Coronary artery (tissue), 2 donors: ENCODE measurements at places on chromosomes 5 and 9.

DNA sequence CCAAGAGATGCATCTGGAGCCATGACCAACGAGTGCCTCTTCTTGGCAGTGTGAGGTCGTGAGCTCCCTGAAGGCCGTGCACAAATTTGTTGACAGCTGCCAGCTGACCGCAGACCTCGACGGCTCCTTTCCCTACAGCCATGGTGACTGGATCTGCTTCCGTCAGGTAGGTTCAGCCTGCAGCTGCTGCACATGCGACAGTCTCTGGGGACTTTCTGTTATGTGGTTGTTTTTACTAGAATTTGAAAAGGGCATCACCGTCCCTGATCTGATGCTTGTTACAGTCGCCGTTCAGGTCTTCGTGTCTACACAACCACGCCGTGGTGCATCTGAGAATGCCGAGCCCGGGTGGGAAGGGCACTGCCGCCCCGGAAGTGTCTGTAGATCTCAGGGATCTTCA, 36.5 kb upstream of the LRRC14B start:
- DNase-seq: peak; percentile 45

DNA sequence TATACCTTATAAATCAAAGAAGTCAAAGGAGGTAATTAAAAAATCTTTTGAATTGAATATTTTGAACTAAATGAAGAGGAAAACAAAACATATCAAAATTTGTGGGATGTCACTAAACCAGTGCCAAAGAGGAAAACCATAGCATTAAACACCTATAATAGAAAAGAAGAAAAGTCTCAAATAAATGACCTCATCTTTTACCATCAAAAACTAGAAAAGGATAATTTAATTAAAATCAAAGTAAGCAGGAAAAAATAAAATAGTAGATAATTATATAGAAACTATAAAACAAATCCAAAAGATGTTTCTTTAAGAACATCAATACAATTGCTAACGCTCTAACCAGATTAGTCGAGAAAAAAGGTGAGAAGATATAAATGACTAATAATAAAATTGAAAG, 47.8 kb downstream of the LPAR1 start:
- DNase-seq: no peak

DNA sequence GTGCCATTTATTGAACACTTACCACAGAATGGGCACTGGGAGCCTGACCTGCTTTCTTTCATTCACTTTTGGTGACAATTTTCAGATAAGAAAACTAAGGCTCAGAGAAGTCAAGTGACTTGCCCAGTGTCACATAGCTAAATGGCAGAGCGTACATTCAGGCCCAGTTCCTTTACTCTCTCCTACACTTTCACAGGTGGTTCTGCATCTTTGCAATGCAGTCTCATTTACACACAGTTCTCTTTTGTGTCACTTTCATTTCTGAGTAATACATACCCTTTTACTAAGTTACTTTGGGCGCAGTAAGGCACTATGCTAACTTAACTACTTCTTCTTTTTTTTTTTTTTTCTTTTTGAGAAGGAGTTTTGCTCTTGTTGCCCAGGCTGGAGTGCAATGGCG, 8.3 kb downstream of the NFIL3 start:
- no peak for DNase-seq

- no peak for DNase-seq
Measured at GRCh38 chr5:135254183-135254582, 144.8 kb downstream of the MACROH2A1 start.

- DNase-seq: no peak
Measured at GRCh38 chr5:98969400-98969799, 40.6 kb upstream of the CHD1 start.

DNA sequence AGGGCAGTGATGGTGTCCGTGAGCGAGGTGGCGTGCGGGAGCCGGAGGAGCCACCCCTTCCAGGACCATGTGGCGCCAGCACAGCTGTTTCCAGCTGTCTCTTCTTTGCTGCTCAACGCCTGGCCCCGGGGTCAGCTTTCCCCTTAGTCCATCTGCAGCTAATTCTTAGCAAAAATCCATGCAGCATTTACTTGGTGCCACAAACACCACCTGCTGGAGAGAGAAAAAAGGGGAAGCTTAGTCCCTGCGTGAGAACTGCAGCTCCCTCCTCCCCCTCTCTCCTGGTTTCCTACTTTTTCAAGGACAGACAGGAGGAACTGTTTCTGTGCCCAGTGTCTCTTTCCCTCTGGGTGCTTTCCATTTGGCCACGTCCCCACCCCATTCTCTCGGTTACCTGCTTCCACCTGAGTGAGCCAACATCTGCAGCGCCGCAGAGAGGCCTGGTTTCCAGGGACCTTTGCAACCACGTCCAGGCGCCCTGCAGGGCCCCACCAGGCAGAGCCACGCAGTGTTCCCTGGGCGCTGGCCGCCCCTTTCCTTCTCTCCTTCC, 3.4 kb downstream of the SLC6A19 start:
- DNase-seq: no peak

- peak; percentile 88 for DNase-seq
Measured at GRCh38 chr9:131277910-131278701, 1.8 kb upstream of the FAM78A start.

DNA sequence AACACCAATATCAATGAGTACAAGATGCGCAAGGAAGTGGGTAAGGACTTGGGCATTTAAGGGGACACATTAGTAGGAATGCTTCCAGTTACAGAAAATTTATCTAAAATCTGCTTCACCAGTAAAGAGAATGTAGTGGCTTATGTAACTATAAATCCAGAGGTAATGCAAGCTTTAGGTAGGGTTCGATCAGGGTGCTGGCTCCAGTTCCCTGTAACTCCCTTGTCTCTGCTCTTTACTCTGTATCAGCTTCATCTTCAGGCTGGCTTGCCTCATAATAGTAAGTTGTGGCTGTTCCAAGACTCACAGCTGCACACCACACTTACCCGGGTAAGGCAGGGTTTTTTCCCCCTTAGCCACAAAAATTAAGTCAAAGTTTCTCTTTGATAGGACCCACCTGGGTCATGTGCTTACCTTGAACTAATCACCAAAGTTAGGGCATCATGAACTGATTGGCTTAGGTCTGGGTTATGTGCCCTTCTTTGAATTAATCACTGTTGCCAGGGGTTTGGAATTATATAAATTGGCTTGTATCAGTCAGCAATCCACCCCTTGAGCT, 35.5 kb downstream of the ARHGEF37 start:
- DNase-seq: no peak

GRCh38 chr5:123460296-123460729, 37.1 kb upstream of the CEP120 start:
- DNase-seq: no peak

DNA sequence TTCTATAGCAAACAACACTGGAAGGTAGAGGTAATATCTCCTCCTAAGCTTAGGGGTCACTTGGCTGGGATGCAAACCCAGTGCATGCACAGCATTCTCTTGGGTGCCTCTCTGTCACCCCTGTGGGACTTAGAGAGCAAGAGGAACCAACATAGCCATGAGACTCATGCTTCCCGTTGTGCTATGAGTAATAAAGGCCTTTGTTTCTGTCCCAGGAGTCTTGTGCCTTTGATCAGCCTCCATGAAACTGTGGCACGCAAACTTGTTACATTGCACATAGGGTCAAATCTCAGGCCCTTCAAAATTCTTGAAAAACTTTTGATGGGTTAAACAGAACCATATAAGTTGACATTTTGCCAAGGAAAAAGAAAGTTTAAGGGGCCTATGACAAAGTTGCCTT, 272.8 kb downstream of the TAF11L14 start:
- no peak for DNase-seq

DNA sequence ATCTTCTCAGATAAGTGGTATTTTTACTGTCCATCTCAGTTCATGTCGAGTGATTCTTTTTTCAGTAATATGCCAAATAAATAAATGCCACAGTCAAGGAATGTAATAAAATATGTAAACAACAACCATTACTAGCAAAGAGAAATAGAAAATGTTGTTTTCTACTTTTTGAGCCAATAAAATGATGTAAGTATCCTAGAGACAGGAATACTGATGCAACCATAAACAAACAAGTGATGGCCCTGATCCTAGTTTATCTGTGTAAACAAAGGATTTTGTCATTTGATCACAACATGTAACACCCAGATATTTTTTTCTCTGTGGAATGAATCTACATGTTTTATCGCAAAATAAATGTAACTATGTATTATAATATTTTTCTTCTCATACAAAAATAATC, 1852.8 kb downstream of the EFNA5 start:
- no peak for DNase-seq

- DNase-seq: no peak
Measured at GRCh38 chr5:82031220-82032119, 59.6 kb downstream of the ATG10 start.

GRCh38 chr5:181188700-181189362, 16.2 kb downstream of the TRIM7 start:
- peak; percentile 89 for DNase-seq
